GM23248 (cell line): ENCODE measurements at places on chromosomes 11 and 22. TPM values are rescaled to one million over a fixed set of nuclear protein-coding genes. Genes with fewer than 3 reads are reported as not detected.

The TLCD5 gene
- total RNA-seq: 6.8 and 11.1 TPM in 2 replicates

The CRACR2B gene
- total RNA-seq: 0.38 and 2.3 TPM in 2 replicates

The TMEM121B gene
- total RNA-seq: 0.11 TPM in 1 of 2 replicates, not detected in the other

The SLC6A5 gene
- total RNA-seq: not detected in 2 replicates

The UBQLNL gene
- 0.32 TPM in 1 of 2 replicates, not detected in the other for total RNA-seq

The ROBO4 gene
- total RNA-seq: 0.51 and 1.3 TPM in 2 replicates

The MYO7A gene
- total RNA-seq: not detected in 2 replicates

The ENTHD1 gene
- total RNA-seq: not detected in 2 replicates

The EED gene
- total RNA-seq: 15.0 and 24.0 TPM in 2 replicates

The TRIM64 gene
- not detected in 2 replicates for total RNA-seq

The PHF21B gene
- not detected in 2 replicates for total RNA-seq

The POU2AF2 gene
- total RNA-seq: not detected in 2 replicates

The GGT1 gene
- 2.1 and 5.3 TPM in 2 replicates for total RNA-seq

The TRIM68 gene
- total RNA-seq: 15.2 and 19.2 TPM in 2 replicates

The OR52I1 gene
- total RNA-seq: not detected in 2 replicates

The QSER1 gene
- 16.5 and 16.7 TPM in 2 replicates for total RNA-seq

The KRTAP5-11 gene
- total RNA-seq: not detected in 2 replicates

The AMOTL1 gene
- 50.8 and 55.9 TPM in 2 replicates for total RNA-seq

The DEFB131B gene
- not detected in 2 replicates for total RNA-seq

The STIM1 gene
- 24.6 and 63.4 TPM in 2 replicates for total RNA-seq

The DBX1 gene
- total RNA-seq: not detected in 2 replicates

The CHST1 gene
- not detected in 2 replicates for total RNA-seq

The CLDN5 gene
- total RNA-seq: not detected in 2 replicates

The OR52E8 gene
- not detected in 2 replicates for total RNA-seq

The RIMBP3B gene
- 0.13 TPM in 1 of 2 replicates, not detected in the other for total RNA-seq

The SORL1 gene
- total RNA-seq: 0.54 and 0.76 TPM in 2 replicates

The P2RY6 gene
- total RNA-seq: 0.76 TPM in 1 of 2 replicates, not detected in the other

The ANO5 gene
- not detected in 2 replicates for total RNA-seq

The POU2AF1 gene
- total RNA-seq: 0.11 TPM in 1 of 2 replicates, not detected in the other

The CADM1 gene
- total RNA-seq: 0.38 and 1.4 TPM in 2 replicates

The MS4A12 gene
- total RNA-seq: not detected in 2 replicates

The STX3 gene
- total RNA-seq: 9.3 and 10.5 TPM in 2 replicates

The TEX12 gene
- total RNA-seq: 0.51 and 2.2 TPM in 2 replicates

The RIN1 gene
- 37.7 and 44.0 TPM in 2 replicates for total RNA-seq

The APOBEC3C gene
- 6.6 and 7.6 TPM in 2 replicates for total RNA-seq

The SCGB2A2 gene
- not detected in 2 replicates for total RNA-seq

The MOGAT2 gene
- not detected in 2 replicates for total RNA-seq

The FAM111B gene
- total RNA-seq: 2.1 and 4.5 TPM in 2 replicates

The PRR5L gene
- 26.7 and 29.8 TPM in 2 replicates for total RNA-seq

The C11orf97 gene
- not detected in 2 replicates for total RNA-seq

The TRIM29 gene
- 1.4 TPM in 1 of 2 replicates, not detected in the other for total RNA-seq

The SNU13 gene
- total RNA-seq: 113 and 136 TPM in 2 replicates

The NPAS4 gene
- total RNA-seq: not detected in 2 replicates

The MS4A4E gene
- not detected in 2 replicates for total RNA-seq

The TEX54 gene
- total RNA-seq: not detected in 2 replicates

The USP2 gene
- not detected in 2 replicates for total RNA-seq

The SLC17A6 gene
- total RNA-seq: not detected in 2 replicates

The CCDC73 gene
- not detected in 2 replicates for total RNA-seq

The H19 gene
- total RNA-seq: 0.25 and 2.2 TPM in 2 replicates

The PRR33 gene
- total RNA-seq: not detected in 2 replicates

The LRRC10B gene
- total RNA-seq: 0.43 TPM in 1 of 2 replicates, not detected in the other

The DGCR6 gene
- 0.86 and 7.8 TPM in 2 replicates for total RNA-seq
